T-helper 1 cell (primary cell): ENCODE measurements at places on chromosomes 3 and 15.

DNA sequence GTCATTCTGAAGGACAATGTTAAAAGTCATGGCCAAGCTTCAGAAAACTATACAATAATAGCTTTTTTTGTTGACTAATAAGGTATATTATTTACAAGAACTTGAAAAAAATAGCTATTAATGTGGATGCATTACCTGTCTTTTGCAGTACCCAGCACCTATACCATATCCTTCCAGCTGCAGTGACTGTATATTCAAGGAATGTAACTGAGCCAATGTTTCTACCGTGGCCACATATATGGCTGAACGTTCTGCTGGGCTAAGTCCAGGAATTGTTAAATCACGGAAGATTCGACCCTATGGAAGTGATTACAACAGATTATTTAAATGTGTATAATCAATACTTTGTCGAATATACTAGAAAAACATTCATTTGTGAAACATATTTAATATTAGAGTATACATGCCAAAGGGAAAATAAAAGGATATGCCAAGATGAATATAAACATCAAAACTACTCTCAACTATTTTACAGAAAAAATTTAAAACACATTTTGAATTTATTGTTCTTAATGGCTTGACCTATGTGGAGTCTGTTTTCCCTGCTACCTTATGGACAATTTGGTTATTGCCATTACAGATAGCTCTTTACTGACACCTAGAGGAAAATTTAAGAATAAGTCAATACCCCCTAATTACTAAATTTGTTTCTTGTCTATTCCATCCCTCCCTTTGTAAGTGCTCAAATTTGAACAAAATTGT lies 17.6 kb downstream of the ACAD11 start:
- no peak for DNase-seq

GRCh38 chr15:33735143-33735542 lies 233.2 kb upstream of the CHRM5 start:
- DNase-seq, result no peak

DNA sequence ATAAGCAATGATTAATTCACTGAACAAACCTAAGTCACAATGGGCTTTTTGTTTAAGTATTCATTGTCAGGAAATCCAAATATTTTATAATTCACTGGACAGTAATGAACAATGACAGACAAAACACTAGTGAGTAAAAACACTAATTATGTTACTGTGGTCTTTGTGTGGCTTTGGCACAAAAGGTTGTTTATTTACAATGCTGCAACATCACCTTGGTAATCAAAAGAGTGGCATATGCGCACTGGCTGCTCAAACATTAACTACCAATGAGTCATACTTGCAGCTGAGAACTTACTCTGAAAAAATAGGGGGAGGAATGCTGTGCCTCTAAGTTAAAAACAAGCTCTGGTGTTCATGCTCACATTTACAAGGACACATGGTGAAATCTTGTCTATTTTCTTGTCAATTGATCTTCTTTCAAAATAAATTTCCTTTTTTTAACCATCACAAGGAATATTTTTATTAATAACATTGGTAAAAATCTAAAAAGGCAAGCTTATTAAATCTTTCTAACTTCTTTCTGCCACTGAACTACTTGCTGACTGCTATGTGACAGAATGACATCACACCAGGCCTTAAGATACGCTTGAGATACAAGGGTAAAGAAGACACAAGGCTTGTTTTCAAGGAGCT lies 85.2 kb upstream of the PPIB start:
- DNase-seq, result no peak

DNA sequence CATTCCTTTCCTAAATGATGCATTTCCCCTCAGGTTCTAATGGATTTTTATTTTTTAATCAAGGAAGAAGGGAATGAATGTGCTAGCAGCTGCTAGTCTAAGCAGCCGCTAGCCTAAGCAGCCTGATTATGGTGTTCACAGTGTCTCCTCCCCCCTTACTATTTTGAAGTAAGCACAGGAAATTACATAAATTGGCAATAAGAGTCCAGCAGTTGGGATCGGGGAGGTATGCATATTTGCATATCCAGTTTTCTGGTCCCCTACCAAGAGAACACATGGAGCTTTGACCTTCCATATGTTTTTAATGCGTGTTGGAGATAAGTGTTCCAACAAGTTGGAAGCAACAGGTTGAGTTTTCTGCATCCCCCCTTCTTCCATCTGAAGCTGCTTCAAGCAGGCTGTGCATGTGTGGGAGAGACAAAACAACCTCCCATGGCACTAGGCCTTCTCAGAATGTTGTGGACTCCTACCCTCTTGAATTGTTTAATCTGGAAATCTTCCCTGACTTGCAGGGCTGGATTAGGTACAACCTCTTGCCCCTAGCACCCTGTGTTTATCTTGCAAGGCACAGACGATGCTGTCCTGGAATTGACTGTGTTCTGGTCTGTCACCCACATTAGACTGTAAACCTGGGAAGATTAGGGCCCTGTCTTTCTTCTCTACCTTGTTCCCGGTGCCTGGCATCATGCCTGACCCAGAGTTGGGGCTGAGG lies 124.8 kb upstream of the LRIG1 start:
- DNase-seq, result no peak

DNA sequence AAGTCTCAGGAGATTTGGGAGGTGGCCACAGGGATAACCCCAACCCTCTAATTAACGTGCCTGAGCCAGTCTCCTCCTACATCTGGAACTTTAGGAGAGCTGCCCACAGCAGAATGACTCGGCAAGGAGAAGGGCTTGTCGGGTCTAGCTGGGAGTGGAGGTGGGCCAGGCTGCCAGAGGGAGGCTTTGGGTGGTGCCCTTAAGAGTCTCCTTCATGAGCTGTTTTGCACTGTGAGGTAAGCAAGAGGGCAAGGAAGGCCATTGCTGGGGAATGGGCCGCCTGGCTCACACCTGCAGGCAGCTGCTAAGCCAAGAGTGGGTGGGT lies 3.6 kb upstream of the TNK2 start:
- no peak for DNase-seq

GRCh38 chr15:66764072-66764786 lies 62.2 kb downstream of the SMAD6 start:
- DNase-seq, result no peak

GRCh38 chr15:74812533-74812932 lies at the start of gene LMAN1L:
Gene LMAN1L, plus strand, starts transcription at chr15:74812835. Its CDS starts 20 bp downstream, at chr15:74812855.
- no peak for DNase-seq

DNA sequence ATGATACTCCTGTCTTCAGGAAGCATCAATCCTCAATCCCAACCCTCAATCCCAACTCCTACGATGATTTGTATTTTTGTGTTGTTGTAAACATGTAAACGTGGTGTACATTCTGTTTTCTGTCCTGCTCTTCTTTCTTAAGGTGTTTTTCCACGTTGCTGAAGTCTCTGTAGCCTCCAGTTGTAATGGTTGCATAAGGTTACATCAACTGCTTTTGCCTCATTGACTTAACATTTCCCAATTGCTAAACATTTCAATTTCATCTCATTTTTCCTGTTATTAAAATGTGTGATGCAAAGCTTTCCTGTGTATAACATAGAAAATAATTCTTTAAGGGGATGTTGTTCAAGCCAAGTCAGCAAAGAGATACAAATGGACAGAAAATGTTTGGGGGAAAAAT lies 33.4 kb downstream of the HRH1 start:
- DNase-seq, result no peak

- no peak for DNase-seq
These were observed 29.6 kb upstream of the TIMP4 start for GRCh38 chr3:12188328-12188648.

GRCh38 chr3:5294356-5294755 lies 106.8 kb downstream of the EDEM1 start:
- no peak for DNase-seq

GRCh38 chr3:25273582-25274171 lies 154.4 kb upstream of the RARB start:
- DNase-seq, result no peak

- no peak for DNase-seq
These were observed 203.0 kb downstream of the AKAP13 start for GRCh38 chr15:85583442-85583841.

- no peak for DNase-seq
These were observed 837 bp downstream of the CACNA2D3 start for GRCh38 chr3:54123003-54123775.

DNA sequence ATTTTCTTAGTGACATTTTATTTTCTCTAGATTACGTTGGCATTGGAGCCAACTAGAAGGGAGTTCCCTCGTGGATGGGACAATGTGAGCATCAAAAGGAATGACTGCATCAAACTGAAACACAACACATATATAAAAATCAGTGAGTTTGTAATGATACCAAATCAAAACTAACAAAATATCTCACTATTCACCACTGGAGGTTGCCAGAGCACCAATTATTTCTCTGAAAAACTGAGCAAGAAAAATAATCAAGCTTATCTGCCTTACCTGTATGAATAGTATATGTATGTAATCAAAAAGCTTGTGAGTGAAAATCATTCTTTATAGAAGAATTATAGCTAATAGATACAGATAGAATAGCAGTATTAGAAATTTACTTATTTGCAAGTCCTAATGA lies 46.8 kb upstream of the OTOL1 start:
- DNase-seq, result no peak

DNA sequence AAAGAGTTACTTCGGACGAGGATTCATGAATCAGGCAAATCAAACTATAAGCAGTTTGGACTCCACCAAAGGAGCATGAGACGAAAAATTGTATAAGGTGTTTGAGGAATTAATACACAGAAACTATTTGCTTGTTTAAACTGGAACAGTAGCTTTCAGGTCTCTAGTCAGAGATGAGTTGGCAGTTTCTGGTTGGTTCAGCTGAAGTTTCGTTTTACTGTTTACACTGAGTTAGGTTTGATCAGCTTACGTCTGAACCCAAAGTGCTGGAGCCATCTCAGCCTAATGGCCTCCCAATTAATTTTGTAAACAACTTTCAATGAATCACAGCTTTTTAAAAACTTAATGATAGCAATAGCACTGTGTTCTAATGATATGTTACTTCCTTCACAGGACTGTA lies 703.7 kb downstream of the NLGN1 start:
- DNase-seq, result no peak

- DNase-seq, result no peak
These were observed 123.9 kb upstream of the AGBL1 start for GRCh38 chr15:85955501-85956391.

DNA sequence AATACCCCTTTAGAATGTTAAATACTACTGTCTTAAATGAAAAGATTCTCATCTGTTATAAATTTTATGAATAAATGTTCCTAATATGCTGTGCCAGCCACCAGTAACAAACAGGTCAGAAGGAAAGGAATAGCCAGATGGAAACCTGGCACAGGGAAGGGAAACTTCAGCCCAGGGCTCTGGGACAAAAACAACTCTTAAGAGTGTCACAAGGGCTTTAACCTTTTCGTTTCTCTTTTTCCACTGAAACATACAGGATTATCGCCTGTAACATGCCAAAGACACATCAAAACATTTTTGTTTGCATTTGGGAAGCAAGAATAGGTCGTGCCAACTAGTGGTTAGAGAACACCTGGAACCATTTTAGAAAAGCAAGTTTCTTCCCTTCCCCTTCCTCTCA lies 109.0 kb upstream of the NEDD4 start:
- DNase-seq, result no peak

DNA sequence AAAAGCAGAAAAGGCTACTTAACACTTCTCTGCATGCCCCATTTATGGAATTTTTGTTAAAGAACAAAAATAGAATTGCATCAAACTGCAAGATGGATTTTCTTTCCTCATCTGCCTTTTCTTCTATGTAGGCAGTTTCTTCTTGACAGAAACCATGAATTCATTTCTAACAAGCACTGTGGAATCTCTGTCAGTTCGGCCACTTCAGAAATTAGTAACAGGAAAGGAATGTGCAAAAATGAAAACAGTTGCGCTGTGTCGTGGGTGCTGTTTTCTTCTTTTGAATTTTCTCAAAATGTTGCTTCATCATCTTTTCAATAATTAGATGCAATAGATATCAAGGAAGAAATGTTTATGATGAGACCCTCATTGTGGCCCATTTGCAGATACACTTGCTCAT lies 151.6 kb downstream of the FOXB1 start:
- no peak for DNase-seq

DNA sequence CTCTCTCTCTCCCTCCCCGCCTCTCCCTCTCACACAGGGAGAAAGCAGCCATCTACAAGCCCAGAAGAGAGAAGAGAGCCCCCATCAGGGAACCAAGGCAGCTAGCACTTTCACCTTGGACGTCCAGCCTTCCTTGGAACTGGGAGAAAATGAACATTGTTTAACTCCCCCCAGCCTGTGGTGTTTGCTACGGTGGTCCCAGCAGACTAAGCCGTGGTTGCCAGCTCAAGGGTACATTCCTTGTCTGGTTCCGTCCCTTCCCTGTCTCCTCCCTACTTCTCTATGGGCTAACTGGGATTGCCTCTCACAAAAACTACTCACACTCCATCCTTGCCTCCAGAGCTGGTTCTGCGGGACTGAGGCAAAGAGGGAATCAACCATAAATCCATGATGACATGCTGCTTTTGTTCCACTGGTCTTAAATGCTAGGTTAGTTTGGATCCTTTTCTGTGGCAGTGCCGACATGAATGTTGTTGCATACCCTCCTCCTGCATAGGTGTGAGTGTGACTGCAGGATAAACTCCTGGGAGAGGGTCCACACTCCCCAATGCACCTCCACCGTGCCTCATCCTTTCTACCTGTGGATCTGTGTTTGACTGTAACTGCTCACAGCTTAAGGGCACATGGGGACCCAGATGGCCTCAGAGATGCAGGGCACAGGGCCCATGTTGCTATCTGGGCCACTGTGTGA lies 12.0 kb downstream of the C3orf22 start:
- DNase-seq, result no peak

DNA sequence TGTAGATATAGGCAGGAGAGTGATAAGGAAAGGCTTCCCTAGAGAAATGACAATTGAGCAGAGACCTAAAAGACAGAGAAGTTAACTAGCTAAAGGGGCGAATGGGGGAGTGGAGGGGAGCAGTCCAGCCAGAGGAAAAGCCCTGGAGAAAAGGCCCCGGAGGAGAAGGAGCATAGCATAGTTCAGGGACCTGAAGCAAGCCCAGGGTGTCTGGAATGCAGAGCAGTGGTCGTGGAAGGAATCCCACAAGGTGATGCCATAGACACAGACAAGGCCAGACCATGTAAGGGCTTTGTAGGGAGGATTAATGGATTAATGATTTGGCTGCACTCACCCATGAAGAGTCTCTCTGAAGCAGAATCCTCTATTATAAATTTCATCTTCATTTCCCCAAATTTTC lies 45.8 kb upstream of the LRRN1 start:
- DNase-seq, result no peak

DNA sequence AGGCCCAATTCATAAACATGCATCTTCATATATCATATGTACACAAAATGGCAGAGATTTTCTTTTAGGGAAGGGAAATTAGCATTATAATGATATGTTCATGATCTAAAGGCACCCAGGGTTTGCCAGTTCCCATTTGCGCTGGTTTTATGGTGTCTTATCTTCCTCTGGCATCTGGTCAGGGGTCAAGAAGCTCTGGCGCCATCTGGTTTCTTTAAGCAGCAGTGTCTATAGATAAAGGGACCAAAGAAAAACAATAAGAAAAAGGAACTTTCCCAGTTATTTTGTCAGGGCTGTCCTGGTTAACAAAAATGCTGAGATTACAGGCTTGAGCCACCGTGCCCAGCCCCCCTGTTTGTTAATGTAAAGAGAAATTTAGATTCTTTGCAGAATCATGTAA lies 3.3 kb upstream of the DCP1A start:
- DNase-seq, result no peak

- DNase-seq, result no peak
These were observed 199.1 kb upstream of the ZPLD1 start for GRCh38 chr3:102235679-102236078.

- DNase-seq, result no peak
These were observed 623.5 kb upstream of the TBL1XR1 start for GRCh38 chr3:177820683-177821316.

- no peak for DNase-seq
These were observed 71.3 kb upstream of the THSD4 start for GRCh38 chr15:71044006-71044405.

GRCh38 chr15:56537881-56538280 lies 72.9 kb upstream of the MNS1 start:
- DNase-seq, result peak; percentile 28
